Choroid plexus epithelial cell (primary cell): ENCODE measurements at places on chromosomes 3 and 15.
A peak's percentile ranks its signal among the peaks of the same experiment; 100 is the strongest.

- DNase-seq = no peak
Measured at GRCh38 chr3:15180042-15180611, 25.9 kb upstream of the CAPN7 start.

DNA sequence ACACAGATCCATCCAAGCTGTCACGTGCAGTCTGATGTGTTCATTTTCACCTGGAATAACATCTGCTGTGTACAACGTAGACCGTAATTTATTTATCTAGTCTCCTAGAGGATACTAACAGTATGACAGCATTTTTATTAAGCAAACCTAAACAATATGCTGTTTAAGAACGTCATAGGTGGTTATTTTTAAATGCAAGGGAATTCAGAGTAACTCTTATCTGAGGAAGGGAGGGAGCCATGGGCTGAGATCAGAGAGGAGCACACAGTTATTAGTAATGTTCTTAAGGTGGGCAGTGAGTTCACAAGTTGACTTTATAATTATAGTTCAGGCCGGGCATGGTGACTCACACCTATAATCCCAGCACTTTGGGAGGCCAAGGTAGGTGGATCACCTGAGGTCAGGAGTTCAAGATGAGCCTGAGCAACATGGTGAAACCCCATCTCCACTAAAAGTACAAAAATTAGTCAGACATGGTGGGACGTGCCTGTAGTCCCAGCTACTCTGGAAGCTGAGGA, 193.6 kb downstream of the UACA start:
- DNase-seq = peak; percentile 68

DNA sequence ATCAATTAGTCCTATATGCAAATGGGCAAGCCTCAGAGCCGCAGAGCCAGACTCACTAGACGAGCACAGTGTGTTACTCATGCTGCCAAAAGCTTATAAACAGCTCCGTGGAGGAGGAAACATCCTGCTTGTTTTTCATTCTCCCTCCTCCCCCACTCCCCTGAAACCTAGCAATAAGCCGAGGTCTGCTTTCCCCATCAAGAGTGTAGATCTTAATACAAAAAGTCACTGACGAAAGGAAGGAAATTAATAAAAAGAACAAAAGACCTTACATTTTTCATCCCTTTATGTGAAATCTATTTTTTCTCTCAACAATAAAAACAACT, 88.5 kb downstream of the XXYLT1 start:
- DNase-seq = peak; percentile 87

DNA sequence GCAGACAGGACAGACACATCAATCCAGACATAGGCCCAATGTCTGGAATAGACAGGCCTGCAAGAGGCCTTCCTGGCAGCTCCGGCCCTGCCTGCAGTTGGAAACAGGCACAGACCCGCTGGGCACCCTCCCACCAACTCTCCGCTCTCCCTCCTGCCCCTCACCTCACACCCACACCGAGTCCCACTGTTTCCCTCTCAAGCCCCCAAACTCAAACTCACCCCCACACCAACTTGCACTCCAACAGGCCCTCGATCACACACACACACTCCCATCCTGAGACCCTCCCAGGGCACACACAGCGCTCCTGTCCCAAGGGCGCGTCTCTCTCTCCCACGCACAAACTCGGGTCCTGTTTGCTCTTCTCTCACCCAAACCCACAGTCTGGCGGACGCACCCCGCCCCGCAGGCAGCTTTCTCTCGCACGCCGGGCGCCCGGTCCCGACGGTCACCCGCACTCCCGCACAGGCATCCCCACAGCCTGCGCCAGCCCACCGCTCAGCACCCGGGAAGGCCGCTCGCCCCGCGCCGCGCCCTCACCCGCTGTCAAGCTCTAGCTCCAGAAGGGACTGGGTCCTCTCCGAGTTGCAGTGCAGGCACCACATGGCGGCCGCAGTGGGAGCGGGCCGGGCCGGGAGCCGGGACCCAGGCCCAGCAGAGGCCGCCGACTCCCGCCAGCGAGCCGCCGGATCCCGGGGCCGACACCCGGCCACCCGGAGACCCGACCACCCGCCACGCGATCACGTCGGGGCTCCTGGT, 106.2 kb downstream of the IQSEC1 start:
- DNase-seq = peak; percentile 40

GRCh38 chr3:13714251-13714916, 165.5 kb downstream of the FBLN2 start:
- DNase-seq = no peak

DNA sequence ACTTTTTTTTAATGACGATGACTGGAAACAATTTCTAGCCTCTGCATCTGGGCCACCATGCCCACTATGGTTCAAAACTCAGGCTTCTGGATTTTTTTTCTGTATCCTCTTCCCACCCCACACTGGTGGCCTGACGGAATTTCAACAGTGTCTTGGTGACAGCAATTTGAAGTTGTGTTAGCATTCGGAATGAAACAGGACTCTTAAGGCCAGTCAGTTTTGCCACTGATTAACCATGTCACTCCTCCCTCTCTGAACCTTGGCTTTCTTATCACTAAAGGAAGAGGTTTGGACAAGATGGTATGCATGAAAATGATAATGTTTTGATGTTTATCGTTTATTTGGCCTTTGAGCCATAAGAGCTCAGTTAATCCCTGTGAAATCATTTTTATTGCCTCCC, 41.6 kb upstream of the BDH1 start:
- no peak for DNase-seq

DNA sequence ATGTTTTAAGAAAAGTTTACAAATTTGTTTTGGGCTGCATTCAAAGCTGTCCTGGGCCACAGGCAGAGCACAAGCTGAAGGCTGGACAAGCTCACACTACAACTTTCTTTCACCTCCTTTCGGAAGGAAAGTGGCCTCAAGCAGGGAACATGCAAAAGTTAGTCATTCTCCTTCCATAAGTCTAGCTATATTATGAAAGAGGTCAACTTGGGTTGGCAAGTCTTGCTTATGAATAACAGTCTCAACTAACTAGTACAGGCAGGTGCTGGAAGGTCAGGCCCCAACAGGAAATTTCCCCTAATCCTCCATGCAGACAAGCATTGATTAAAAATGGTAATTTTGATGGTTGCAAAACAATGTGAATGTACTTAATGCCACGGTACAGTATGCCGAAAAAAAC, 69.4 kb downstream of the OSBPL10 start:
- DNase-seq = peak; percentile 50

- no peak for DNase-seq
Measured at GRCh38 chr15:95429345-95429744, 901.2 kb upstream of the NR2F2 start.

- peak; percentile 80 for DNase-seq
Measured at GRCh38 chr3:32175607-32176197, 62.8 kb upstream of the CMTM8 start.

DNA sequence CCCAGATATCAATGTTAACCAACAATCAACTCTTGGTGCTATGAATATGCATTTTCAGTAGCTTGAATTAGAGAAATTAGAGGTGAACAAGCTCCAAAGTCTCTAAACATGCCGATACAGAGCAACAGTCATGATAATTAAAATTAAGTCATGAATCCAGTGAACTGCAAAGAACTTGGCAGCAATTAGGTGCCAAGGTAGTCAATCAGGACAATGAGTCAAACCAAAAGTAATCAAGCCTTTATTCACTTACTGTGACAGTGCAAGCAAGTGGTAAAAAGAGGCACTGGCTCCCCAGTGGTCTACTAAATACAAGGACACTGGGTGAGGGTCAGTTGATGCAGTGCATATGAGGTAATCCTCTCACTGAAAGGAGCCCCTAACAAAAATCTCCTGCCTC, 1.8 kb downstream of the ZNF770 start:
- DNase-seq = no peak

GRCh38 chr3:183762304-183762703, 63.1 kb downstream of the MAP6D1 start:
- DNase-seq = no peak

GRCh38 chr3:190892395-190892902, 30.0 kb upstream of the GMNC start:
- peak; percentile 8 for DNase-seq

GRCh38 chr3:16410659-16411058, 102.8 kb downstream of the RFTN1 start:
- DNase-seq = peak; percentile 19

- no peak for DNase-seq
Measured at GRCh38 chr3:56593455-56594158, 36.6 kb downstream of the CCDC66 start.

DNA sequence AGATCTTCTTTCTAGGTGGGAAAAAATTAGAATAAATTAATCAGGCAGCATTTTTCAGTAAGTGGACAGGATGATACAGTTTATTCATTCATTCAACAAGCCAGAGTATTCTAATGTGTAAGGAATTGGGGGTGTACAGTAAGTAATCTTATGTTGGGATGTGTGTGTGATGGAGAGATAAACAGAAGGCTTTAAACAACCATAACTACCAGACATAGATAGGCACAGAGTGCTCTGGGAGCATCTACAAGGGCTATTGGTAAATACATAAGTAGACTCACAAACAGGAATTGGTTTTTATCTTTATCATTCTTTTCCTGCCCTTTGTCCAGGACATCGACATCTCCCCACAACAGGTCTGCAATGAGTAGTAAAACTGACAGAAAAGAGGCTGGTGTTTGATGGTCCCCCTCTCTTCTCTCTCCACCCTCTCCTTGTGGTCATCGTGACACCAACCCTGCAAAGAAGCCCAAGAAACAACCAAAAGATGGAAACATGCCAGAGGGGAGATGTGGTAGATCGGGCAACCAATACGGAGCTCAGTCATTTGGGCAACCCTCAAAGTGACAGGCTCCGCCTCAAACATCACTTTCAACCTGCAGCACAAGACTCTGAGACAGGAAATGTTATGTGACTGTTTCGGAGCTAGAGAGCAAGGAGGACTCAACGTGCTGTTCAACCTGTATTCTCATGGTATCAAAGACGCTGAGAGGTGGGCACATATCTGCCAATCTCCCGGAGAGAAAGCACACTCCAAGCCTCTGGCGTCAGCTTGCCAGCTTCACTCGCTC, 28.7 kb upstream of the B3GNT5 start:
- DNase-seq = no peak

GRCh38 chr3:105965384-105965783, 96.6 kb upstream of the CBLB start:
- DNase-seq = peak; percentile 19

- no peak for DNase-seq
Measured at GRCh38 chr3:139916271-139916670, 18.7 kb upstream of the CLSTN2 start.
